Fibroblast of skin of right quadriceps (primary cell): ENCODE measurements at places on chromosomes 7 and 10.
A peak's percentile ranks its signal among the peaks of the same experiment; 100 is the strongest.

DNA sequence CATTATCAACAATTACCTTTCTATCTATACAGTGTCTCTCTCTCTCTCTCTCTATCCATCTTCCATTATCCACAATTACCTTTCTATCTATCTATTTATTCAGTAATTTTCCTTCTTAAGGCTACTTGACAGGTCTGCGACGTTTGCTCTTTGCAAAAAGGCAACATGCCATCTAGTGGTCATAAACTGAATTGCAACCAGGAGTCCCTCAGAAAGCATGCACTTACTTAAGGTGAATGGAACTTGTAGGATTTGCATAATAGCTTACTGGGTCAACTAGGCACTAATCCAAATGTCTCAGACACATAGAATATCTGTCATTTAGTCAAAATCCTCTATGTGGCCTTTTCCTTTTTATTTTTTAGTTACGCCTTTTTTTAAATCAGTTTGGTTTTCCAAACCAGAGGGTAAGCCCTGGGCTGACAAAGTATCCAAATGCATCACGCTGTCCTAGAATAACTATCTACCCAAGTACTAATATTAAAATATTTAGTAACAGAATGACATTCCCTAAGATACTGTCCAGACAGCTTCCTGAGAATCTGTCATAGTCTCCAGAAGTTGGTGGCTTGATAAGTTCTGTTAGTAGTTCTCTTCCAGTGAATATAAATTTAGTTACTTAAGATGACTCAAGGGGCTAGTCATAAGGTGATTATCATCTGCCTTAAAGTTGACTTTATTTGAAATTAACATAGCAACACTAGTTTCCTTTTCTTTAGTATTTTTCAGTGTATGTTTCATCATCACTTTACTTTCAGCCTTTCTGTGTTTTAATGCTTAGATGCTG, 208.3 kb downstream of the PPP1R3A start:
- peak; percentile 65 for DNase-seq

GRCh38 chr10:5252177-5253037, 55.8 kb downstream of the AKR1C4 start:
- DNase-seq, result no peak

DNA sequence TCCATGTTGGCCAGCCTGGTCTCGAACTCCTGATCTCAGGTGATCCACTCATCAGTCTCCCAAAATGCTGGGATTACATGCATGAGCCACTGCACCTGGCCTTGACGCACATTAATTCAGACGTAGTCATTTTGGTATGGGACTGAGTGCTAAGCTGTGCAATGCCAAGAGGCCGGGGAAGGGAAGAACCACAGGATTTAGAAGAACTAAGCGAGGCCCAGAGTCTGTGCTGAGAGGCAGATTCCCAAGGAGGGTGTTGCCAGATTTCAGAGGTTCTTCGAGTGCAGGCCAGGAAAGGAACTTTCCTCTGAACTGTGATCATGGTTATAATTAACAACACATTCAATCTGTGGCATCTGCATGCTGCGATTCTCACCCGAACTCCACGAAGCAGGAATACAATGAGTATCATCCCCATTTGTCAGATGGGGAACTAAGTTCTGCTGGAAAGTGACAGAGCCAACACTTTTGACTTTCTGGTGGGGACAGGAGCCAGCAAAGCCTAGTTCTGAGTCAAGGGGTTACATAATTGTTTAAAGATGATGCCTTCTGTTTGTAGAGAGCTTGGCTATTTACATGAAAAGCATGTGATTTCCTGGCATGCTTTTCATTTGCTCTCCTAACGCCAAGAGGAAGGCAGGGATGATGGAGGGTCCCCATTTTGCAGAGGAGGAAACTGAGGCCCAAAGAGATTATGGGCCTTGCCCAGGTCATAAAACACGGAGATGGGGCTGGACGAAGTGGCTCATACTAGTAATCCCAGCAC, 6.2 kb upstream of the ZAN start:
- peak; percentile 93 for DNase-seq

DNA sequence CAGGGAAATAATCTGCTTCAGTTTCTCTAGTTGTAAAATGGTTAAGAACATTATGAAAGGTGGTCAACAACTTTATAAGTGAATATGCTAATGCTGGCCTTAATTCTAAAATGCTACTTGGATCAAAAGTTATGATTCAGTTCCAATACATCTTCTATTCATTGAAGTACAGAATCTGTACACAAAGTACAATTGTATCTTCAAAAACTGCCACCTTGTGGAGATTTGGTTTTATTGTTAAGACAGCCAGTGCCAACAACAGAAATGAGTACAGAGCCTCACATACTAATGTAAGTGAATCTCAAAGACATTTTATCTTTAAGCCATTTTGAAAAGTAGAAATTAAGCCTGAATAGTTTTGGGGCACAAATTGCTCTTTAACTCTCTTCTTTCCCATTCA, 194.0 kb downstream of the CFTR start:
- DNase-seq, result peak; percentile 22
